ENCODE measurements at places on chromosomes 1 and 21. TPM values are rescaled to one million over a fixed set of nuclear protein-coding genes. Genes with fewer than 3 reads are reported as not detected.

FAM3B gene
- total RNA-seq: 0.17 TPM

DNA sequence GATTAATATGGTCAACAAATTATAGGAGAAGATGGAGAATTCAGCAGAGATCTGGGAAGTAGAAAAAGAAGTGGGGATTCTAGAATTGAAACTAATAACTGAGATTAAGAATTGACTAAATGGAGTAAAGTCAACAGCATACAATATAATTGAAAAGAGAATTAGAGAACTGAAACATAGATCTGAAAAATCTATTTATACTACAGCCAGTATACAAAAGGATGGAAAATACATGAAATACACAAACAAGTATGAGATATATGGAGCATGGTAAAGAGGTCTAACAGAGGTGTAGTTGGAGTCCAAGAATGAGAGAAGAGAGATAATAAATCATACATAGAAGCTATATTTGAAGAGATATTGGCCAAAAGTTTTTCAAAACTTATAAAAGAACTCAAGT, 235.2 kb downstream of the FGGY start:
- no peak for DNase-seq

ATF3 gene
- total RNA-seq: 17.8 TPM

TNFAIP8L2 gene
- not detected for total RNA-seq

PPCS gene
- 73.0 TPM for total RNA-seq

- no peak for DNase-seq
Measured at GRCh38 chr21:27807596-27807995, 840.7 kb upstream of the ADAMTS5 start.

GRCh38 chr1:23020706-23021405, 1.6 kb downstream of the KDM1A start:
- DNase-seq: peak; percentile 13

- DNase-seq: no peak
Measured at GRCh38 chr1:41681331-41682098, 197.0 kb upstream of the EDN2 start.

DNA sequence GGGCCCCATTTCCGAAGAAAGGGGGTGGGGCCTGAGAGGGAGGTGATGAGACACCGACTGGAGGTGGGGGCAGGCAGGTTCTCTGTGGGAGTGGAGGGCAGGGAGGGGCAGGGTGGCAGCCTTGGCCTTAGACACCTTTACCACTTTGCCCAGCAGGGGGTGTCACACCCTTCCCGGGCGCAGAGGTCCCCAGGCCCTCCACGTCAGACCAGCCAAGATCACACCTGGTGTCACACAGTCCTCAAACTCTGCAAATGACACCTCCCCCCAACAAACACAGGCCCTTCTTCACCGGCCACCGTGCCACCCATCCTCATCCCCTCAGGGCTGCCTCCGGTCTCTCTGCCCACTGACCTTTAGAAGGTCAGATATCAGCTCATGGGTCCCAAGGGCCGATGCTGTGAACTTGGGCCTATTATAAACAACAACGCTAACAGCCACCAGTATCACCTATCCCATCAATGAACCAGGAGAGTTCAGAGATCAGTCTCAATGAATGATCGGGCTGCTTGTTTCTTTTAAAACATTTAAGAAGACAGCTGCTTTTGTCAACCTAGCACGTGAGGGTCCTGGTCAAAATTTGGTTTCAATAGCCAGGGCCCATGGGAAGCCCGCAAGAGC, 103.9 kb downstream of the CASZ1 start:
- no peak for DNase-seq

DNA sequence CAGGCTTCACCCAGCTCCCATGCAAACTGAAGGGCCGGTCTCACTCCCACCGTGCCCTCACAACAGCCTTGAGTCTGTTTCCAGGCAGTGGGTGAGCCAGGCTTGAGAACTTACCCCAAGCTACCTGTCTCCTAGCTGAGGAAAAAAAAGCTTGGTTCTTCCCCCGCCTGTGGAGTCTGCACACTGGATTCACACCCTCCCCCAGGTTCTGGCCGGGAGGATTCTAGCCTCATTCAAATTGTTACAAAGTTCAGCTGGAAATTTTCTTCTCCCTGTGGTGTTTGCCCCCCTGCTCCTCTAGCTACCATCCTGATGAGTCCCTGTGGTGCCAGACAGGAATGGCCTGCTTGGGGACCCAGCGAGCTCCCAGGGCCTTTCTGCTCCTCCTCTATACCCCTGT, 471.7 kb downstream of the AGBL4 start:
- DNase-seq: no peak

CD1D gene
- 1.3 TPM for total RNA-seq

DNA sequence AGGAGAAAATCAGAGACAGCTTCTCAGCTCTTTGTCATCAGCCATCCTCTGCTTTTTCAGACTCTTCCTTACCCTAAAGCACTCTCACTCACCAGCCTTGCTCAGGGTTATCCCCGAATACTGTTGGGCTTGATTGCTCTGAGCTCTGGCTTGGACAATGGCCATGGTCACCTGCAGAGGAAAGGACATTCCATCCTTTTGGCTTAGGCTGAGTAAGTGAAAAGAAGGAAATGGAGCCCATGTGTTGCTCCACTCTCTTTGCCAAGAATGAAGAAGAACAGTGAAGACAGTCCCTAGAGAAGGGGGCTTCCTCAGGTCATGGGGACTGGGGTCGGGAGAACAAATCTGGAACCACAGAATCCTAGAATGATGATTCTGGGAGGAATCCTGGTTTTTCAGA, 2.3 kb downstream of the MTMR11 start:
- DNase-seq: no peak

- DNase-seq: peak; percentile 27
Measured at GRCh38 chr1:179002552-179003345, 22.9 kb upstream of the FAM20B start.

GRCh38 chr1:160548960-160549664, 26.1 kb upstream of the SLAMF6 start:
- DNase-seq: no peak

GRCh38 chr1:248892590-248892989, 13.4 kb upstream of the PGBD2 start:
- DNase-seq: no peak

GRCh38 chr1:153631047-153632022, 2.5 kb upstream of the CHTOP start:
- DNase-seq: no peak

EDARADD gene
- total RNA-seq: 20.2 TPM

DNA sequence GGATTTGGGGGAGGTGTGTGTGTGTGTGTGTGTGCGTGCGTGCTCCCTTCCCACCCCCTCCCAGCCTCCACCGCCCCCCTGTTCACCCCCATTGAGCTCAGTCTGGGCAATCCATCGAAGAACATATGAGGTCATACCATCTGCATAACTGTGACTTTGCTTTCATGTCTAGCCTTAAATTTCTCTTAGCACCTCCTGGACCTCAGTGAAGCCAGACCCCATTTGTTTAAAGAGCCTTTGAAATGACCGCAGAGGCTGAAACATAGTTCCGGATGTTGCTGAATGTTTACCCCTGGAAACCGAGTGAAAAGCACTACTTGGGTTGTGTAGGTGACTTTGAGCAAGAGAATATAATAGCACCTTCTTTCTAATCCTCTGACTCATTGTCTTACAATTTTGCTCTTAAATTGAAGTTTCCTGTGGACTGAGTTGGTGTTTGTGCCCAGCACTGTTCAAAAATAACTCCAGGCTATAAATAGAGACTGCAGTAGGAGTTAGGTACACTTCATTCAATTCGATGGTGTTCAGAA, 75.4 kb downstream of the UBE4B start:
- DNase-seq: peak; percentile 88

DNA sequence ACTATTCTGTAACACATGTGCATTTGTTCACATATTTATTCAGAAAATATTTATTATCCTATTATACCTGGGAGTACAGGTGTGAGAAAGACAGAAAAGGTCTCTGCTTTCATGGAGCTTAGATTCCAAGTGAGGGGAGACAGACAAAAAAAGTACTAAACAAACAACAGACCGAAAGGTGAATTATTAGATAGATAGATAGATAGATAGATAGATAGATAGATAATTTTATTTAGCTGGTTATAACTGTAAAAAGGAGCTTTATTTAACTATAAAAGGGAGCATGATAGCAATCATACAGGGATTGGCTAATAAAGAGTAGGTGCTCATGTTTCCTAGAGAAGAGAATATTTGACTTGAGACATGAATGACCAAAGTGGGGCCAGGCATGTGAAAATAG, 119.4 kb downstream of the TNFSF18 start:
- no peak for DNase-seq

CFAP107 gene
- not detected for total RNA-seq
